Omental fat pad (tissue), 4 donors: ENCODE measurements at places on chromosomes 4 and X.

DNA sequence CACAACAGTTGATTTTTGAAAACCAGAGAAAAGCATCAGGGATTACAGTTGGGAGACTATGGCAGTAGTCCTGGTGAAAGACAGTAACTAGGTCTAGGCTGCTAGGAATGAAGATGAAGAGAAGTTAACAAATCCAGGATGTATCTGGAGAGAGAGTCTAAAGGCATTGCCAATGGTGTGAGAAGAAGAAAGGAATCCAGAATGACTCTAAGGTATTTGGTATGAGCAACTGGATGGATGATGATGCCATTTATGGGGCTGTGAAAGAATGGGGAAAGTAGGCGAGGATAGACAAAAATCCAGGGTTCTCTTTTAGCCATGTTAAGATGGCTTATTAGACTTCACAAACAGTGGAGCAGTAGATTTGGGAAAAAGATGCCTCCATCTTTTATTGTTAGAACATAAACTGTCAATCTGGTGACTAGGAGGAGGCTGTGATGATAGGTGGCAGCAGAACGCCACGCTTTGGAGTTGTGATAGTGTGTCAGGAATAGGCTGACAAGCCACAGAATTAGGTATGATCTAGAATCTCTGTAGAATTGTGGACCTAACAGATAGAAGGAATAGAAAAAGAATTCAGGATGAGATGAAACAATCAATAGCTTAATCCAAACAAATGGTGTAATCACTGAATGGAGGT, 27.3 kb upstream of the JADE1 start:
- DNase-seq, result no peak

DNA sequence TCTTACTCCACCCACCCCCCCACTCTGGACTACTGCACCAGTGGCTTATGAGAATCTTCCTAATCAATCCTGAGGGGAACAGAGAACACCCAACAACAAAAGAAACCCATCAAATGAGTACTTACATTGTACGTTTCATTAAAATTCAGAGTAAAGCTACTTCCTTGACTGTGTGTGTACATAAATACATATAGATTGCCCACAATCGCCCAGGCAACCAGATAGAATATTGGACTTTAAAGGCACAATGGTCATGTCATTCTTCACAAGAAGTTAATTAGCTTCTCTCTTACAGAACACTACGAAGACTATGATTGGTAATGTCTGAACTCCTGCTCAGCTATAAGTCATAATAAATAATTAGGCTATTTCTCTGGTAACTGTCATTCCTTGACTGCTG, 12.2 kb upstream of the ATP11C start:
- DNase-seq, result no peak

- DNase-seq, result no peak
Observed at GRCh38 chr4:20809812-20810211, 109.6 kb downstream of the PACRGL start.

- DNase-seq, result no peak
Observed at GRCh38 chr4:43481526-43481925, 589.0 kb downstream of the GRXCR1 start.

GRCh38 chr4:59966758-59967157, 1233.4 kb upstream of the ADGRL3 start:
- DNase-seq, result no peak
